ENCODE measurements at places on chromosomes 2 and 18.

- no peak for DNase-seq
These were observed 150.7 kb upstream of the SPRED2 start for GRCh38 chr2:65583061-65583460.

GRCh38 chr18:27104743-27105142 lies 80.4 kb downstream of the CHST9 start:
- no peak for DNase-seq

DNA sequence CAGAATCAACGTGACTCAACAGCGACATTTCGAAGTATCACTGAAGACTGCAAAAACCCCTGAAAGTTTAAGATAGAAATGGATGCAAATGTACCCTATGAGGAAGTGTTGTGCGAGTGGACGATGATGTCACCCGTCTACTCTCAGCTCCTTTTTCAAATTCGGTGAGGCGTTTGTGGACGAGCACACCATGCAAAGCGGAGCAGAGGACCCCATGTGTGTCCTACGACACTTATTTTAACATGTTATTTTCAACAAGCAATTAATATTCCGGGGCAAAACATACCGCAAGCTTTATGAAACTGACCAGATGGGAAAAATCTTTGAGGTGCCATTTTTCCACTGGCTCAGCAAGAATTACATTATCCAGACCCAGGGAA lies 2.0 kb downstream of the PXDN start:
- no peak for DNase-seq

- DNase-seq, result no peak
These were observed 21.5 kb downstream of the DYSF start for GRCh38 chr2:71474744-71475397.

DNA sequence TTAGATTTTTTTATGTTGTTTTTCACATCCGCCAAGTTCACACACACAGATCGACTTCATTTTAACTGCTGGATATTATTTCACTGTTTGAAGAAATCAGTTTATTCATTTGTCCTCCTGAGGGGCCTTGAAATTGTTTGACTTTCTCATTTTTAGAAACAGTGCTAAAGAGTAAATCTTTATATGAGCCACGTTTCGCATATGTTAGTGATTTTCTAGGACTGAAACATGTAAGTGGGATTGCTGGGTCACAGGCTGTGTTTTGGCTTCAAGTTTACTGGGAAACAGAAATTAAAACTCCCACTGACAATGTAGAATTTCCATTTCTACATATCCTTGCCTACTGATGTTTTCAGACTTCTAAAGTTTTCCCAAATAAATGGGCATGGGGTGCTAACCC lies 363.8 kb downstream of the NCKAP5 start:
- DNase-seq, result no peak

DNA sequence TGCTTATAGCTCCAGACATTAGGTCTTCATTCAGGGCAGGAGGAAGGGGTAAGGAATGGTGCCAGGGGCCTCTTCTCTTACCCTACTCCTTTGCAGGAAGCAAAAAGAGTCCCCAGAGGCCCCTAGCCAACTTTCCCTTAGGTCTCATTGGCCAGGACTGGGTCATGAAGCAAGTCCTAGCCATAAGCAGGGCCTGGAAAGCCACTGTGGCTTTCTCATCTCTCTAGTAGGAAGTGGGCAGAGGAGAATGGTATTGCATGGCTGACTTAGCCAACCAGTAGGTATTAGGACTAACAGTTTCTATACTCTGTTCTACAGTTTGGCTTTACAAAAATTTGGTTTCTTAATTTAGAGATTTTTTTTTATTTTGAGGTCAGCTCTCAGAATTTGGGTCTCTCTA lies 4.8 kb downstream of the FAM228A start:
- DNase-seq, result no peak

DNA sequence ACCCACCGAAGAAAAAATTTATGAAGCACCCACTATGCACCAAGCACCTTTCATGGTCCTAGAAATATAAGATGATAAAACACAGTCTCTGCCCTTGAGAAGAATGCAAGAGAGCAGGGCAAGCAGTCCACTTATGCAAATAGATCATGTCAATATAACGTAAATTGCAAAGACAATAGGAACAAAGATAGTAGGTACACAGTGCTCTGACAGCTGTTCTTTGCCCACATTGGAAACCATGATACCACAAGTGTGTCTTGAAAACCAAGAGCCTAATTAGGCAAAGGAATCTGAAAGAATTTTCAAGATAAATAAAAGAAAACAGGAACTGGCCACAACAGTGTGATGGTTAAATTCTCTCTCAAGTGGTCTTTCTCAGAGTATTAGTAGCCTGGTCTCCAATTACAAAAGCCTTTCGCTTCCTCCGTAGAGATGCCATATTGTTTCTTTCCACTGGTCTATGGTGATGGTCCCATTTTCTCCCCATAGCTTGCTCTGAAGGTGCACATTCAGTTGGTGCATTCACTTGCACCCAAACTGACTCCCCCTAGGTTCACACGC lies 108.5 kb downstream of the VWC2L start:
- DNase-seq, result no peak

- DNase-seq, result peak; percentile 70
These were observed 32.2 kb downstream of the QPCT start for GRCh38 chr2:37376421-37377186.

- no peak for DNase-seq
These were observed 26.2 kb downstream of the NCOA1 start for GRCh38 chr2:24517247-24517646.

DNA sequence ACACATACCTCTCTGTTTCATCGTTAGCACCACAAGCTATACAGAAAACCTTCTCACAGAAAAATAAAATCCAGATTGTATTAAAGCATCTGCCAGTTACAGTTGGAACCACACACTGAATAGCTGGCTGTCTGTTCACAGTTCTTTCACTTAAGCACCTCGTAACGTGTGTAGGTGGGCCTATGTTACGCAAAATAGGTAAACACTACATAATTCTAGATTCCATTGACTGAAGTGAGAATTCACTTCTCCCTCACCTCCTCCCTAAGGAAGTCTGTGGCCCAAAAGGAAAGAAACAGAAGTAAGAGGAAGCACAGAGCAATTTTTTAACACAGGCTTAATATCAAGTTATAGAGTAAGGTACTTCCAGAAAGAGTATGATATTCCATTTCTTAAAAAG lies 24.9 kb downstream of the PELI1 start:
- no peak for DNase-seq

- DNase-seq, result no peak
These were observed at the start of gene CERKL for GRCh38 chr2:181656450-181657291. Gene CERKL (minus strand): TSS chr2:181657105. CDS start chr2:181657006, 99 bp downstream.

DNA sequence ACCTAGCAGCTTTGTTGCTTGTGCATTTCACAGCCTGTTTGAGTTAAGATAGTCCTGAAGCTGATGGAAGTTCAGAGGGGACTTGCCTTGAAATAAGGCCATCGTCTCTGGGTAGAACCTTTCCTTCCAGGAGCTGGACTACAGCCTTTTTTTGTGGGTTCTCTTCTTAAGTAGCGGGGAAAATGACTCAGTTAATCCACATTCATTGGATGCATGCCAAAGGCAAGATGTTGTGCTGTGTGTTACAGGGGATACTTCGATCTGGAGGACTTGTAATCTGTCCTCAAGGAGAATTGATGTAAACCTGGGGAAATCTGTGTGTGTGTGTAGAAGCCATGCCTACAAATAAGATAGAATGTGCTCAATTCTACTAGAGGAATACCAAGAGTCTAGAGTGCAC lies 46.8 kb downstream of the RPIA start:
- DNase-seq, result peak; percentile 31

DNA sequence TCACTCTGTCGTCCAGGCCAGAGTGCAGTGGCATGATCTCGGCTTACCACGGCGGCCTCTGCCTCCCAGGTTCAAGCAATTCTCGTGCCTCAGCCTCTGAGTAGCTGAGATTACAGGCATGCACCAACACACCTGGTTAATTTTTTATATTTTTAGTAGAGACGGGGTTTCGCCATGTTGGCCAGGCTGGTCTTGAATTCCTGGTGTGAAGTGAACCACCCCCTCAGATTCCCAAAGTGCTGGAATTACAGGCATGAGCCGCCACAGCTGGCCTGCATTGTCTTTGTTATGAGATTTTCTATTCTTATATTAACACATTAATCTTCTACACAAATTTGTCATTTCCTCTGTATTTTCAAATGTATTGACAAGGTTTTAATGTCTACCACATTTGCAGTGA lies 75.2 kb downstream of the SEPTIN10 start:
- DNase-seq, result no peak

DNA sequence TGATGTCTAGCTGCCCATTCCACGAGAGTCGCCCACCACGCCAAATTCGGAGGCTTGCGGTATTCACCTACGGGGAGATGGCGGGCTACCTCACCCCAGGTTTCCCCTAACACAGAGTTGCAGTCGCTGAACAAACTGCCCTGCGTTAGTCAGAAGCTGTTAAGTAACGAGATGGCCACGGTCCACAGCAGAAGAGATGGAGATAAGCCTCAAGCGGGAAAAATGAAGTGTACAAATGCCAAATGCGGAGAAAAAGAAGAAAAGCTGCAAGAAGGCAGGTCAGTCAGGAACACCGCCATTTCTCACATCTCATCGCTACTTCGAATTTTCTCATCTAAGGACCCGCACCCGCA lies 425 bp downstream of the ASB3 start:
- DNase-seq, result no peak

- no peak for DNase-seq
These were observed 16.9 kb upstream of the CCDC102B start for GRCh38 chr18:68780802-68781635.

GRCh38 chr2:180004731-180005130 lies 2.4 kb downstream of the CWC22 start:
- DNase-seq, result no peak

- DNase-seq, result peak; percentile 13
These were observed 26.5 kb downstream of the PPP4R3B start for GRCh38 chr2:55590810-55591440.

GRCh38 chr2:239533569-239534316 lies 132.9 kb upstream of the HDAC4 start:
- DNase-seq, result no peak

- no peak for DNase-seq
These were observed 147.2 kb upstream of the CCDC68 start for GRCh38 chr18:55106466-55106865.

DNA sequence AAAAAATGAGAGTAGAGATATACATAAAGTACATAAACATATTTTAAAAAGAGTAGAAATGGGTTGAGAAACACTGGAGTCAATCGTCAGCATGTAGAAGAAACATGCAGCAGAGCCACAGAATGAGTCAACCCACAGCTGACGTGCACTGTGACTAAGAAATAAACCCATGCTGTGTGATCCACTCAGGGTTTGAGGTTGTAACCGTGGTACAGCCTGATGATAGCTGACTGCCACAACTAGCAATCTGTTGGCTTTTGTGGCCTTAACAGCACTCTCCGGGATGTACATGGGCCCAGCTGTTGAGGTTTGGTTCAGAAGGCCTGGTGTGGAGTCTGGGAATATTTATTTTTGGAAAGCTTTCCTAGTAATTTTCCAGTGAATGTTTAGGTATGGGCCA lies 554.4 kb upstream of the MEX3C start:
- no peak for DNase-seq

- DNase-seq, result no peak
These were observed 2.8 kb upstream of the PRKCE start for GRCh38 chr2:45648636-45649035.

- DNase-seq, result no peak
These were observed 84.7 kb downstream of the ZNF407 start for GRCh38 chr18:74682141-74682990.

DNA sequence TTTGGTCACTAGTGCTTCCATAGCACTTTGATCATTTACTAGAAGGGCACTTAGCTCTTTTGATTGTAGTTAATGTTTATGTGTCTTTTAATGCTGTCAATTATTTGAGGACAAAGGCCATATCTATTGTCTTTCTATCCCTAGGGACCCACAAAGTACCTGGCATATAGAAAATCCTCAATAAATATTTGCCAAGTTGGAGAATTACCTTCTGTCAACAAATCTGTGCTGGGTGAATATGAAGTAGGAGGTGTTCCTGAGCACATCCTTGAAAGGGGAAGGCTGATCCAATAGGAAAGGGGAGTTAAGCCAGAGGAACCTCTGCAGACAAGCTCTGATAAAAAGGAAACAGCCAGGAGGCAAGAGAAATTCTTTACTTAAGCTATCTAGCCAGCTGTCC lies 8.2 kb downstream of the DPP4 start:
- no peak for DNase-seq

GRCh38 chr2:46266134-46266533 lies 31.1 kb upstream of the EPAS1 start:
- no peak for DNase-seq

DNA sequence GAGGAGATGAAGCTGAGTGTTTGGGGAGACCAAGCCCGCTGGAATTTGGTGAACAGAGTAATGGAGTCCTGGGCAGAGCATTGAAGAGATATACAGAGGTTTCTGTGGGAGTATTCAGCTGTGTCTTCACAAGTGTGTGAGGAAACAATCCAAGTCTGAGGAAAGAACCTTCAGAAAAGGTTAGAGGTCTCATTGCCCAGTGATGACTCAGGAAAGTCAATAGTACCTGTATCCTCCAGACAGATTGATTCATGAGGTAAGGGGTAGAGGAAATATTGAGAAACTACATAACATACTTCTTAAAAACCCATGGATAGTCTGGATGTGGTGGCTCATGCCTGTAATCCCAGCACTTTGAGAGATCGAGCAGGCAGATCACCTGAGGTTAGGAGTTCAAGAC lies 392.3 kb downstream of the GALNT13 start:
- DNase-seq, result no peak

DNA sequence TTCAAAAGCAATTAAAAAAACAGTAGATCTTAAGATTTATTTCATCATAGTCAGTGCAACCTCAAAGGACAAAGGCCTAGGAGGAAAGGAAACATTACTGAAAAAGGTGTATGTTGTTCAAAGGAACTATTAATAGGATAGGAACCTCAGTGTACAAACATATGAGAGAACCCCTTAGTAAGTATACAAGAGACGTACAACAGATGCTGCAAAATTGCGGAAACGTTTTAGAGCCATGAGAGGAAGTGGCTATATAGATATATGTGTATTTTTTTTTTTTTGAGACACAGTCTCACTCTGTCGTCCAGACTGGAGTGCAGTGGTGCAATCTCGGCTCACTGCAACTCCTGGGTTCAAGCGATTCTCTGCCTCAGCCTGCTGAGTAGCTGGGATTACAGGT lies 22.2 kb downstream of the PIK3C3 start:
- DNase-seq, result no peak

DNA sequence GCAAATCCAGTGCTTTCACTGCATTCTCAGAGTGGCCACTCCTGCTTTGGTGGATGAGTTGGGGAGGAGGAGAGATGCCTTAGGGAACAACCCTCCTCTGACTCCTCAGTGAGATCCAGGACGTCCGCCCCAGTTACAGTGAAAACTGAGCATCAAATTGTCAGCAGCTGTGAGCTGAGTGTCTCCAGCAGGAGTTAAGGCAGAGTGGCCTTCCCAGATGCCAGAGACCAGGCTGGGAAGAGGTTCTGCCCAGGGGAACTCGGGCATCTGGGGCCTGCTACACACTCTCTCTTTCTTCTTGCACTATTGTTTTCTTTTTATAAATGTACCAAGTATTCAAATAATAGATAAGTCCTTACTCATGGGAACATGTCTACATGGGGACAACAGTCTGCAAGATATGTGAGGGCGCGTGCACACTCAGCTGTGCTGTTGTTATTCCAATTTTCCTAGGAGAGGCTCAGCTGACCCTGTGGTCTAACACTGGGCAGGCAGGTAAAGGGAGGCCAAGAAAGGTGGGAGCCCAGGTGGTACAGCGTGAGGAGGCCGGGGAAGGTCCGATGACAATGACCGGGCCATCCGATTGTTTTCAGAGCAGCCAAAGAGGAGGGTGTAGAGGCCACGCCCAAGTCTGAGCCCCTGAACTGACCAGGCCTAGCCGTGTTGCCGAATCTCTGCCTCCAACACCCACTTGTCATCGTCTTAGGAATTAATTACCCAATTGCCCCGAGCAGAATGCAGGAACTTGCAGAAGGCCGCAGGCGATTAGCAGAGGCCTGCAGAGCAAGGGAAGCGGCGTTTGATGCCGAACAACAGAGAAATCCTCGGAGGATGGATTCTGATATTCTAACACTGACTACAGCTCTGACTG lies 166.9 kb downstream of the ANAPC1 start:
- no peak for DNase-seq

All from skeletal muscle cell (primary cell).